ENCODE measurements at places on chromosomes 16 and 17. TPM values are rescaled to one million over a fixed set of nuclear protein-coding genes. Genes with fewer than 3 reads are reported as not detected.

DNA sequence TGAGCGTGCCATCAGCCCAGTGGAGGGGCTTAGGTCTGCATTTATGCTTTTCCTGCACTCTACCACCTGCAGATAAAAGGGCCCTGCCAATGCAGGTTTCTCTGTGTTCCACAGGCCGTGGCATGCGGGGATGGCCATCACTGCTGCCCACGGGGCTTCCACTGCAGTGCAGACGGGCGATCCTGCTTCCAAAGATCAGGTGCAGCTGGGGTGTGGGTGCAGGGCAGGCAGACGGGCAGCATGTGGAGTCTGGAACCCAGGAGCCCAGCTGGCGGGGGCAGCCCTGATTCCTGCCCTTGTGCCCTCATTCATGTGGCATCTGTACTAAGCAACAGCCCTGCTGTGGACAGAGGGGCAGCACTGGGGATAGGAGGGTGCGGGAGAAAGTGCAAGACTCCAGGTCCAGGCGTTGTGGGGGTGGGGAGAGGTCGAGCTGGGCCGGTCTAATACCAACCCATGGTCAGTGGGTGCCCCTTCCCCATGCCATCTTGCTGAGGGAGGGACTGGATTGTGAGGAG is 4.5 kb downstream of the GRN start:
- ATAC-seq: no peak

DNA sequence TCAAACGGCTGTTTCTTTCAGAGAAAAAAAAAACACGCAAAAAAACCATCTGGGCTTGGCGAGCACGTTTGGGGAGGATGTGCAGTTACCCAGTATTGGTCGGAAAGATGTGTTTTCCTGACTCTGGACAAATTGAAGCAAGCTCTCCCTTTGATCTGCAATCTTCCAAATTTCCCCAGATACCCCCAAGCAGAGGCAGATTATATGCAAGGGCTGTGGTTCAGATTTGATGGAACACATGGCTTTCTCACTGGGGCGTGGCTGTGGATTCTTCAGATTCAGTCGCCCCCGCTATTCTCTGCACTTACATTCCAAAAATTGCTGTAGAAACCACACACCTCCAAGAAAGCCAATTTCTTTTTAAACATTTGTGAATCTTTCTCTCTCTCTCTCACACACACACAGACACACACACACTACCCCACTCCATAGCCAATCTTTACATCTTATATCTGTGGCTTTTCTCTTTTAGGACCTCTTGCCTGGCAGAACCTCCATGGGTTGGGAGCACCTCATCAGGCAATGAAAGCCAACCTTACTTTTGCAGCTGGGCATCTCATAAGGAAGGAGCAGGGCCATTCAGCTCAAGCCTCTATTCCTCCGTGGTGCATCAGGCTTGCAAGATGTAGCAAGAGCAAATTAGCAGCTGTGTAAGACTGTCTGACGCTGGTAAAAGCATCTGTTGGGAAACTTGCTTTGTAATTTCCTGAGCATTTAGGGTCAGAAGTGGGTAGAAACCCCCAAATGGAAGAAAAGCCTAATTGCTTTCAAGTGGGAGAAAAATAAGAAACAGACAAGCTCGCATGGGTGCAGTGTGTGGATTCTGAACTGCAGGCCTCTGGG is 103.9 kb upstream of the FAM20A start:
- no peak for ATAC-seq

DNA sequence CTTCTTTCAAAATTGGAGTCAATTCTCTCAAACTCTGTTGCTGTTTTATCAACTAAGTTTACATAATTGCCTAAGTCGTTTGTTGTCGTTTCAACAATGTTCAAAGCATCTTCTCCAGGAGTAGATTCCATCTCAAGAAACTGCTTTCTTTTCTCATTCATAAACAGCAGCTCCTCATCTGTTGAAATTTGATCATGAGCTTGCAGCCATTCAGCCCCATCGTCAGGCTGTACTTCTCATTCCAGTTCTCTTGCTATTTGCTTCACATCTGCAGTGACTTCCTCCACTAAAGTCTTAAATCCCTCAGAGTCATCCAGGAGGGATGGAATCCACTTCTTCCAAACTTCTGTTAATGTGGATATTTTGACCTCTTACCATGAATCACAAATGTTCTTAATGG is 230.6 kb downstream of the IRF8 start:
- no peak for ATAC-seq

- peak; percentile 47 for ATAC-seq
Observed at GRCh38 chr16:66359811-66360608, 6.5 kb upstream of the CDH5 start.

- no peak for ATAC-seq
Observed at GRCh38 chr16:54275956-54276355, 10.6 kb downstream of the IRX3 start.

- ATAC-seq: no peak
Observed at GRCh38 chr17:50492214-50492613, 13.6 kb downstream of the RSAD1 start.

GRCh38 chr17:50828508-50829170 is 6.7 kb upstream of the WFIKKN2 start:
- ATAC-seq: no peak

GRCh38 chr17:45368651-45369050 is 51.8 kb upstream of the MAP3K14 start:
- ATAC-seq: no peak

GRCh38 chr17:33653399-33653788 is 360.3 kb upstream of the ASIC2 start:
- ATAC-seq: no peak

DNA sequence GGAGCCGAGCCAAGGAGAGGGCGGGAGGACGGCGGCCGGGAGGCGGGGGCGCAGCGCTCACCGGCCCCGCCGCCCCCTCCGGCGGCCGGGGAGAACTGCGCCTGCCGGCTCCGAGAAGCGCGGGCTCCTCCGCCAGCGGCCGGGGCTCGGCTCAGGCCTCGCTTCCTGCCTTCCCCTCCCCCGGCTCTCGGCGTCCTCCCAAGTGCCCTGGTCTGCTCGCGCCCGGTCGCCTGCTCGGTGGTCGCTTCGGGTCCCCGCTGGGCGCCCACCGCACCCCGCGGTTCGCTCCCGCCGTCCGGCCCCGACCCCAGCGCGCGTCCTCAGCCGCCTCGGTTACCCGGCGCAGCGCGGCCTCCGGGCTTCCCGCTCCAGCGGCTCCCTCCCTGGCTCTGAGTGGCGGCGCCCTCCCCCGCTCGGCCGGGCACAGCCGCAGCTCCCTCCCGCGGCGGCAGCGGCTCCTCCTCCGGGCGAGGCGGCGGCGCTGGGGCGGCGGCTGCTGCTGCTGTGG is 313 bp downstream of the UBTF start:
- peak; percentile 53 for ATAC-seq

GRCh38 chr16:11167581-11167980 is 88.4 kb downstream of the SOCS1 start:
- ATAC-seq: no peak

DNA sequence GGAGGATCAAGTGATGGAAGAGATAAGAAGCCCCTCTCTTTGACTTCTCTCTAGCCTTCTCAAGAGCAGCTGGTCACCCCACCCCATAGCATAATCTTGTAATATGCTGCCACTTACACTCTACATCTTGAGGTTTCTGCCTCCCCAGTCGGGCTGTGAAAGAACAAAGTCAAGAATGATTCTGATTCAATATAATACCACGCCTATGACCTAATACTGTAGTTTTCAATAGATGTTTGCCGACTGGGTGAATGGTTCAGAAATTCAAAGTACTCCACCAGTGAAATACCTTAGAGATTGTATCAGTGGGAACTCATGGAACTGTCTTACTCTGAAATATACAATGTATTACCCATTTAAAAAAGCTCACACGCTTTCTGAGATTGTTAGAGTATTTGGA is 93.0 kb upstream of the ZFHX3 start:
- no peak for ATAC-seq

GRCh38 chr17:10192461-10192860 is 5.9 kb downstream of the GAS7 start:
- no peak for ATAC-seq

GRCh38 chr17:34549966-34550365 is 29.4 kb upstream of the TMEM132E start:
- ATAC-seq: no peak

GRCh38 chr16:89133457-89134127 is 38.0 kb upstream of the CDH15 start:
- peak; percentile 18 for ATAC-seq

DNA sequence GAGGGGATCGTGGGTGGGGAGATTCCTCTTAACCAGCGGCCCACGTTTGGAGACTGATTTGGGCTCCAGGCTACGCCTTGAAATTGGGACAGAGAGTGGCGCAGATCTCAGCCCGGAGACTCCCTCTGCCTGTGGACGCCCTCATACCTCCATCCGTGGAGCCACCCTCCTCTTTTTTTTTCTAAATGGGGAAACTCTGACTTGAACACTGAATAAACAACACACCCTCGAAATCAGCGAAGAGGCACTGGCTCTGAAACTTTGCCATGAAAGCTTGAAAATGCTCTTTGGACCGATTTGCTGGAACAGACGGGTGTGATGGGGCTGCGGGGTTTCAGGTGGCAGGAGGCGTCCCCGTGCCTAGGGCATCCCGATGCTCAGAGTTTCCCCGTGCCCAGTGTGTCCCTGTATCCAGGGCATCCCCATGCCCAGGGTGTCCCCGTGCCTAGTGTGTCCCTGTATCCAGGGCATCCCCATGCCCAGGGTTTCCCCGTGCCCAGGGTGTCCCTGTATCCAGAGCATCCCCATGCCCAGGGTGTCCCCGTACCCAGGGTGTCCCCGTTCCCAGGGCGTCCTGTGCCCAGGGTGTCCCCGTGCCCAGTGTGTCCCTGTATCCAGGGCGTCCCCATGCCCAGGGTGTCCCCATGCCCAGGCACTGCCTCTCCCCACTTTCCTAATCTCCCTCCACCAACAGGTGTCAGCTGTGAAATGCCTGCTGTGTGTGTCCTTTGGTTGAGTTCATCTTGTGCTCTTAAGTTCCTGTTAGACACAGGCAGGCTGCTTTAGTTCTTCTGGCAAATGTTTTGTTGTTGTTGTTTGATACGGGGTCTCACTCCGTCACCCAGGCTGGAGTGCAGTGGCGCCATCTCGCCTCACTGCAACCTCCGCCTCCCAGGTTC is 187.0 kb downstream of the SEC14L1 start:
- no peak for ATAC-seq

- peak; percentile 71 for ATAC-seq
Observed at GRCh38 chr16:29994600-29995323, 655 bp downstream of the HIRIP3 start.

DNA sequence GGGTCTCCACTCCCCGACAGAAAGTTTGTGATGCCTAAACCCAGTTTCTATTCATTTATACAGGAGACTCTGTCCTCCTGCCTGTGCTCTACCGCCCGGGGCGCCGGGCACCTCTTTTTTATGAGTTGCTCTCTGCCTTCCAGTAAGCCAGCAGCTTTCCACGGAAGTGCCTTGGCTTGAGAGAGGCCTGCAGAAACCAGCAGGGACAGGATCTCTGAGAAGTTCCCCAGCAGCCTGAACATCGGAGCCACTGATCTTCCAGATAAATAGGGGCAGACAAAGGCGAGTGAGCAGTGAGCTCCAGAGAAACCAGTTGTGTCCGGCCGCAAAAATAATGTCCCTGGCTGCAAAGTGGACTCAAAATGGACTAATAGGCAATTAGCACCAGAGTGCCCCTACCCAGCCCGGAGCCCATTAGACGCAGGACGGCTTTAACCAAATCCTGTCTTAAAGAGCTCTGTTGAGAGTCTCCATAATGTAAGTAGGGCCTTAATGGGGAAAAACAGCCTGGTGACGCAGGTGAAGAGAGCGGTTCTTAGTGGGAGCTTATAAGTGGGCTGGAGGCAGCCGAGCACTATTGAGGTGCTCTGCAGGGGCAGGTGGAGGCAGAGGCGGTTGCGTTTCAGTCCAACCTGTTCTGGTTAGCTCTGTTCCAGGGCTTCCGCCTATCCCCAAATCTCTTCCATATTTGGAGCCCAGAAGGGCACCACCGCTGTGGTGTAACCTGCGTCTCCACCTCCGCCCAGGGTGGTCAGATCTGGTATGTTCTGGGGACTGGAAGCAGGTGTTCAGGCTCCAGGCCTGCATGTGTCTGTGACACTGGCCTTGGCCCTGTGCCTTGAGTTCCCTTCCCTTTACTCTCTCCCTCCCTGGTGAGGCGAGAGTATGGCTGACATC is 74.1 kb downstream of the NT5M start:
- ATAC-seq: peak; percentile 94

- peak; percentile 80 for ATAC-seq
Observed at GRCh38 chr17:72588961-72589360, 468.1 kb downstream of the SOX9 start.

Gene TP53TG3
- total RNA-seq: not detected

Gene HOXB3
- total RNA-seq: 6.0 TPM

Gene BRICD5
- 0.36 TPM for total RNA-seq

Gene PPP1R27
- 0.24 TPM for total RNA-seq

Gene MILR1
- 3.5 TPM for total RNA-seq

Gene TMEM235
- not detected for total RNA-seq

Gene RNU2-1
- total RNA-seq: 11,314 TPM

Gene LRRC46
- total RNA-seq: 0.28 TPM

Gene C17orf75
- total RNA-seq: 11.6 TPM

Gene KDM6B
- total RNA-seq: 16.7 TPM

Gene TBC1D3I
- 0.68 TPM for total RNA-seq

All from esophagus mucosa (tissue), 1 donor.